ENCODE measurements at places on chromosomes 4 and X.

DNA sequence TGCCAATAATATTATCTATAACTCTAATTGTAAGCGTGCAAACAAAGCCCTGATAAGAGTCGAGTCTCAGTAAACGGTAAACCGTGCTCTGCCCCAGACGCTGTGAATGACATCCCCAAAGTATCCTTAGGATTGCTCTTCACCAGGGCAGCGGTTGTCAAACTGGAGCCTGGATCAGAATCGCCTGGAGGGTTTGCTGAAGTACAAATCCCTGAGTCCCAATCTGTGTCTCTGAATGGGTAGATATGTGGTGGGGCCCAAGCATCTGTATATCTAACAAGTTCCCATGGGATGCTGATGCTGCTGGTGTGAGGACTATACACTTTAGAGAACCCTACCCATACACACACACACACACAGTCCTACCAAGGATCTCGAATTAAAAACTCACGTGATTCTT lies 813 bp upstream of the APBB2 start:
- no peak for DNase-seq

GRCh38 chr4:151534195-151534594 lies 125.2 kb downstream of the FHIP1A start:
- DNase-seq: no peak

GRCh38 chr4:1283711-1284110 lies 6.0 kb upstream of the MAEA start:
- DNase-seq: no peak

GRCh38 chrX:42247241-42247640 lies 323.9 kb upstream of the CASK start:
- no peak for DNase-seq

- DNase-seq: no peak
These were observed 1033.9 kb downstream of the NLGN4X start for GRCh38 chrX:5194806-5195205.

DNA sequence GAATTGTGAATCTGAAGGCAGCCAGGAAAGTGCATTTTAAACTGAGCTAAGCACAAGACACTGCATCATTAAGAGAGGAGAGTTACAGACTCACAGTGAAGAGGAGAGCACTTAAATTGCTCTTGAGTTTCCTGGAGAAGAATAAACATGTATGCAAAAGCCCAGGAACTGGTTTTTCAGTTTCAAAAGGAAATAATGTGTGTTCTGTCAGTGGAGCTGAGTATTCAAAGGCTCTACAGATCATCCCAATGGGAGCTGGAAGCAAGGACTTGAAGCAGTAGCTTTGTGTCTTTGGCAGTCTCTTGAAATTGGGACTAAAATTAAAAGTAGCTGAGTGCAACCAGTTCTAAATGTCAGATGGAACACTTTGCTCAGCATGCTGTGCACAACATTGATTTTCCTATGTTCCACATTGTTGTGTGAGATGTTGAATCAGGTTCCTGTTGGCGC lies 147.5 kb upstream of the ANK2 start:
- no peak for DNase-seq

DNA sequence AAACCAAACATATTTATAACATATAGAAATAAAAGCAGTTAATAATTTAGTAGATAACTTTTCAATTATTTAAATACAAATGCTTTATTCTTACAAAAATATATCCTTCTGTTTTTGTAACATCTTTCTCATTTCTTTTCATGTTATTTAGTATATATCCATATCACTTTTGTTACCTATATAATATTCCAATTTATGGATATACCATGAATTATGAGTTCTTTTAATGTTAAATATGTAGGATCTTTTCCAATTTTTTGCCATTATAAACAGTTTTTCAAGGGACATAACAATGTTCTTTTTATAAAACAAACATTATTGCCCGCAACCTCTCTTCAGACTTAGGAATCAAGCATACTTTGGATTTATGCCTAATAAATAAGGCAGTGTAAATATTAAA lies 151.6 kb downstream of the PRDM5 start:
- no peak for DNase-seq

- DNase-seq: no peak
These were observed 61.8 kb downstream of the C4orf50 start for GRCh38 chr4:5956285-5957021.

DNA sequence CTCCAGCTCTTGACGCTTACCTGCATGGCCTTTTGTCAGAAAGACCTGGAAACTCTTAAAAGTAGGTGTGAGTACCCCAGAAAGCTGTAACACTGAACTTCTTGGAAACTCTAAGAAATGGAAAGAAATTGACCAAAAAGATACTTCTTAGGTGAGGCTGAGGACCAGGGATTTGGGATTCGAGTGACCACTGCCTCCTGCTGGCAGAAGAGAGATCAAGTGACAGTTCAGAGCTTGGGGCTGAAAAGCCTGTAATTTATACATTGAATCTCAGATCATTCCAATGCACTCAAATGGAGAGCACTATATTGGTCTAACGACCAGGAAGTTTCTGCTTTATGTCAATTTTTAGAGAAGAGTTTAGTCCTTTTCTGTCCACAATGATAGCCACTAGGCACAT lies 204.6 kb downstream of the PDGFRA start:
- DNase-seq: no peak

- DNase-seq: no peak
These were observed 468.7 kb upstream of the FAM241A start for GRCh38 chr4:111676533-111676932.

DNA sequence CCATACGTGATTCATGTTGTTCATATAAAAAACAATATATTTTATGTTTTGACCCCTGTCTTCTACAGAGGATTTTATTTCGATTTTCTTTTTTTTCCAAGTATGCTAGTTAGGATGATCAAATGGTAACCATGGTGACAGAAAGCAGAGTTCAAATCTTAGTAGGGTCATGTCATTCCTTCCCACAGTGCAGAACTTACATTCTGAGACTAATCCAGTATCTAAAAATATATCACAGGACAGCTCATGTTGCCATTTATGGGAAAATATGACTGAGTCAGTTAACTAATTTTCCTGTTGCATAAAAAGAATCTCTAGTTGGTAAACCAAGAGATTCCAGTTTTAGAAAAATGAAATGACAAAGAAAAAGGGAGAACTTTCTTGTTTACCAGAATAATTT lies 209.5 kb downstream of the PARM1 start:
- DNase-seq: no peak

- no peak for DNase-seq
These were observed 7.5 kb downstream of the APEX2 start for GRCh38 chrX:55007656-55008055.
